ENCODE measurements at places on chromosomes 1 and 21.
A peak's percentile ranks its signal among the peaks of the same experiment; 100 is the strongest.

- DNase-seq, result peak; percentile 60
Observed at GRCh38 chr1:77504986-77505385, 177.5 kb downstream of the ZZZ3 start.

- no peak for DNase-seq
Observed at GRCh38 chr1:54421101-54421504, 14.9 kb upstream of the SSBP3 start.

DNA sequence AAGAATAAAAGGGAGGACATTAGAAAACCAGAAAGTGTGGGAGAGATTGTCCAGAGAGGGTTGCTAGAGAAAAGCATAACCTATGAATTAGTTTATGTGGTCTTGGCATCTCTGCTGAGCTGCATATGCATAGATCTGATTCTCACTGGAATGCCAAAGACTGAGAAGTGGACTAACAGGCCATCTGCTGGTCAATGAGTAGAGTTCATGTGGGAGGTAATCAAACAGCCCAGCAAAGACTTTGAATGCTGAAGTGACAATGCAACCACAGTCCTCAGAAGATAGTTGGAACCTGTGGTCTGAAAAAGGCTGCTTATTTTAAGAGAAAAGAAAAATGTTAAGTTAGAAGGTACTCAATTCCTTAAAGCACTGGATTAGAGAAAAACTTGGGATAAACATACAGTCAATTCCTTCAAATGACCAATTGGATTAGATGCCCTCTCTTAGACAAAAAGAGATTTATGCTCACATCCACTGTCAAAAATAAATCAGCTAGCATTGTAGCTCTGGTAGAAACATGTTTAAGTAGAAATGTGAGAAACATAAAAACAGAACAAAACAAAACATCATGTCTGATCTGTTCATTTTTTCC, 382.8 kb downstream of the AMY1C start:
- DNase-seq, result no peak

GRCh38 chr1:214026985-214027384, 39.2 kb downstream of the PROX1 start:
- DNase-seq, result no peak

Data from inflammatory macrophage treated with lipopolysaccharide for 1 hour (primary cell).